Dorsolateral prefrontal cortex (tissue), 122 donors: ENCODE measurements at places on chromosomes 5 and 9.

DNA sequence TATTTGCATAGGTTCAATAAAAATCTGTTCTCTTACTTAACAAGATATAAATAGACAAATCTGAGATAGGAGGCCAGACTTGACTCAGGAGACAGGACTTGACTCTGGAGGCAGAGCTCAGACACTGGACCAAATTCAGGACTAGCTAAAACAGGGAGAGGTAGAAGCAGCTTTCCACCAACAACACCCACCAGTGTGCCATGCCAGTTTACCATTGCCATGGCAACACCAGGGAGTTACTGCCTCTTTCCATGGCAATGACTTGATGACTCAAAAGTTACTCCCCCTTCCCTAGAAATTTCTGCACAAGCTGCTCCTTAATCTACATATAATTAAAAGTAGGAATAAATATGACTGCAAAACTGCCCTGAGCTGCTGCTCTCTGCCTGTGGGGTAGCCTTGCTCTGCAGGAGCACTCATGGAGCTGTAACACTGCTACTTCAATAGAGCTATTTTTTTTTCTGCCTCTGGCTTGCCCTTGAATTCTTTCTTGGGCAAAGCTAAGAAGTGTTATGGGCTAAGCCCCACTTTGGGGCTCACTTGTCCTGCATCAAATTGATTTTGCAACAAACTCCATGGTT lies 473.0 kb downstream of the PLK2 start:
- DNase-seq: peak; percentile 72

DNA sequence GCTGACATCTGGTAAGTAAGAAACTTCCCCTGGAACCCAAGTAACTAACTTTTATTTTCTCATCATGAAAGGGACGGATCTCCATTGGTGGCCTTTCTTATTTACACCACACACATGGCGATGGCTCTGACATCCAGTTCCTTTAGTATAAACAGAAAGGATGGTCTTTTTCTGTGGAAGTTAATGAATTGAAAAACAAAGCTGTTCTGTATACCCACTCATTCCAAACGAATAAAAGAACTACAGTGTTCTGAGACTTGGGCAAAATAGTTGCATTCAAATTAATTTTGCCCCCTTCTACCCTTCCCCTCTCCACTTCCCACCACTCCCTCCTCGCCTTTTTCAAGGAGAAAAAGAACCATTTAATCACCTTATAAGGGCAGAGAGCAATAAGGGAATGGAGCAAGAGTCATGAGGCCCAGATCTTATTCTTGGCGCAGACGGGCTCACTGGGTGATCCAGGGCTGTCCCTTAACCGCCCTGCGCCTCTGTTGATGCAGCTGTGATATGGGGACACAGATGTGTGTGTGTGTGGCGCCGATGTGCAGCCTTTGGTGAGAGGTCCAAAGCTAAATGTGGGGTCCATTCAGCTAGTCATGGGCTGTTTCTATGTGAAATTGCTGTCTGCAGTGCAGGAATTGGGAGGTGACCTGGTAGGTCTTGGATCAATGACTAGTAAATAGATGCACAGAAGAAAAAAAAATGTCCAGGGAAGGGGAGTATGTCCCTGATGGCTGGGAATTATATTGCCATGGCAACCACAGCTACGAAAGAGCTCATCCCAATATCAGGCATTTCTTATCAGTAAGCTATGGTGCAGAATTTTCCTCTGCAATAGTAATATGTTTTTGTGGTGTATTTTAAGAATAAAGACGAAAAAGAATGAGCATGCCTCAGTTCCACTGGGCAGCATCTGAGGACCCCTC lies 141.5 kb upstream of the ERCC6L2 start:
- DNase-seq: no peak

GRCh38 chr5:57171816-57172465 lies 1.9 kb upstream of the GPBP1 start:
- DNase-seq: no peak

GRCh38 chr5:117077142-117077541 lies 502.5 kb upstream of the SEMA6A start:
- DNase-seq: no peak

DNA sequence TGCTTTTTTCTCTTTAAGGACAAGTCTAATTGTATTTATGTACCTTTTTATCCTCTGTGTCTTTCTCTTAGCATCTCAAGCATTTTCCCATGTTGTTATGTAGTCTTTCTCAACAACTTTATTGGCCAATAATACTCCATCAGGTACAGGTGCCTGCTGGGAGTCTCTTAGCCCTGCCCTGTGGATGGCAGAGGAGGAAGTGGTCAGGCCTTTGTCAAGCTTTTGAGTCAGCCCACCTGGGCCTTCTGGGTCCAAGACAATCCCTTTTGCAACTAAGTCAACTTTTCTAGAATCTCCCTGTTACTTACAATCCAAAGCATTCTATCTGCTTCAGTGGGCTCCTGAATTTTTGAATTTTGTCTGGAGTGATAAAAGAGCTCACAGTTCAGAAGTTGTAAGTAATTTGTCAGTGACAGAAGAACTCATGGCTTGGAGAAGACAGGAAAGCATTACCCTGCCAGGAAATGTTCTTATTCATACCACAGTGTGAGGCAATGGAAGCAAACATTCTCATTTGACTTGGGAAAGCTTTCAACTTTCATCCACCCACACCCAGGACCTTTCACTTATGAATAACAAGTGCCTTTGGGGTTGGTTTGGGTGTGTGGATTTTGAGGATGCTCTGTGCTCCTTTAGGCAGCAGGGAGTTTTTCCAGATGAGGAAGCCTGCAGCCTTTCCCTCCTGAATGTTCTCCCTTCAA lies 200.0 kb upstream of the S1PR3 start:
- DNase-seq: no peak

DNA sequence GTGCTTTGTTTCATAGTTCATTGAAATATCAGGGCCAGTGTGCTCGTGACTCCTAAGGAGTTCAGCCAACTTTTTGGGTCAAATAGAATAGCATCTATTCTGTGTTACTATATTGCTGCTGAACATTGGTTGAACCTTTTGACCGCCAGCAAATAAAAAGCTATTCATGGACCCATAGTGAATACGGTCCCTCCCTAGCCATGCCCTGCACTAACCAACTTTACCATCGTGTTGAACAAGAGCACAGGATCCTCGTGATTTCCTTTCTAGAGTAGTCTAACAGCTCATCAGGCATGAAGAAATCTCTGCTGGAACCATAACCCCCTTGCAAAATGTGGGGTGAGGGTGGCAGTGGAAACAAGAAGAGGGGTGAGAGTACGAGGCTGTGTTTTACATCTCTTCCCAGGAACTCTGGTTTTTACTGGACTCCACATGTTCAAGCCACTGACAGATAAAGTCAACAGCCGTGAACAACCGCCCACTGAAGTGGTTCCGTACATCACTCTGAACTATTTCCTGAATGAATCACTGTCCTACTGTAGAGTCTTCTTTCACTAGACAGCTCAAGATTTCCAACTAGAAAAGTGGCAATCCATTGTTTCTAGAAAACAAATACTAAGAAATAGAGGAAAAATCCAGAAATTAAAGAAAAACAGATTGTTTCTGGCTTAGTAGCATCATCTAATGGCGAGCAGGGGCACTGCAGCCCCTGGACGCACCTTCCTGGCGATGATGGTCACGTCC lies 70.1 kb upstream of the SPATA31E1 start:
- DNase-seq: no peak

DNA sequence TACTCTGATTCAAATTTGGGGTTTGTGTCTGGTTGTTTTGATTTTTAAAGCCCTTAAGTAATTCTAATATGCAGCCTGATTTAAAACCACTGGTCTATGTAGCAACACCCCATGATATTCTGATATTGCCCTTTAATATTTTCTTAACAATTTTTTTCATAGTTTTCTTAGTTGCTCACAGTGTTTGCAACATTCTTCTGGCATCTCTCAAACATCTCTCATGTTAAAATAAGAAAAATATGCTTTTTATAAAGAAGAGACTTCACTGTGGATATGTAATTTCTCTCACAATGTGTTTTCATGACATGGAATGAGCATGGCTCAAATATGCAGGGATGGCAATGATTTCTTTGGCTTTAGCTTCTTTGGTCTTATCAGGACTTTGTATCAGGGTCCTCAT lies 183.7 kb downstream of the TAF11L14 start:
- no peak for DNase-seq

DNA sequence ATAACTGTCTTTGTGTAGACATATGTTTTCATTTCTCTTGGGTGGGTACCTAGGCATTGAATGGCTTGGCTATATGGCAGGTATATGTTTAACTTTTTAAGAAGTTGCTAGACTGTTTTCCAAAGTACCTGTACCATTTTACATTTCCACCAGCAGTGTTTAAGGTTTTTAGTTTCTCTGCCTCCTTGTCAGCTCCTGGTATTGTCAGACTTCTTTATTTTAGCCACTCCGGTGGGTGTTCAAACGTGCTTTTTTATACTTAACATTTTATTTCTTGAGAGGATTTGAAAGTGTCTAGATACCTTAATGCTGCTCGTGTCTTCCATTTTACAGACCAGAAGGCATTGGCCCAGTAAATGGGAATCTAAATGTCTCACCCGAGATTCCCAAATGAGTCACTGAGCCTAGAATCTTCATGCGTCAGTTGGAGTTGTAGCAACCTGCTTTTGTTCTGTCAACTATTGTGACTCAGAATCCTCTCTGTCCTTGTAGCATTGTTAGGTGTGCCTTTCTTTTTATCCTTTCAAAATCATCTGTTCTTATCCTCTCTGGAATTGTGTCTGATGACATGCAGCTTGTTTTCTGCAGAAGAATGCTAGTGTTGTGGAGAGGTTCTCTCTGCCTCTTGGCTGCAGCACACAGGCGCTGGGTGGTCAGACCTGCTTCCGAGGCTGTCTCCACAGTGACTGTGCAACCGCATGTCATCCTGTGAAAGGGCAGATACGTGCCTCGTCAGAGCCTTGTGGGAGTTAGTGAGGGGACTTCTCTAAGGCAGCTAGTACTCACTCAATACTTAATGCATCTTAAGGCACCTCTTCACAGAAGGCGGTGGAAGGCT lies 291.8 kb downstream of the AOPEP start:
- peak; percentile 48 for DNase-seq

GRCh38 chr5:159224471-159224870 lies 15.1 kb upstream of the RNF145 start:
- DNase-seq: no peak

GRCh38 chr5:136906545-136906944 lies 541.2 kb upstream of the TRPC7 start:
- DNase-seq: no peak
